ENCODE measurements at places on chromosomes 12 and 14. TPM values are rescaled to one million over a fixed set of nuclear protein-coding genes. Genes with fewer than 3 reads are reported as not detected.

The GNPTAB gene
- total RNA-seq, result 60.6 TPM

The DNAJC22 gene
- total RNA-seq, result not detected

The RD3L gene
- total RNA-seq, result 19.9 TPM

DNA sequence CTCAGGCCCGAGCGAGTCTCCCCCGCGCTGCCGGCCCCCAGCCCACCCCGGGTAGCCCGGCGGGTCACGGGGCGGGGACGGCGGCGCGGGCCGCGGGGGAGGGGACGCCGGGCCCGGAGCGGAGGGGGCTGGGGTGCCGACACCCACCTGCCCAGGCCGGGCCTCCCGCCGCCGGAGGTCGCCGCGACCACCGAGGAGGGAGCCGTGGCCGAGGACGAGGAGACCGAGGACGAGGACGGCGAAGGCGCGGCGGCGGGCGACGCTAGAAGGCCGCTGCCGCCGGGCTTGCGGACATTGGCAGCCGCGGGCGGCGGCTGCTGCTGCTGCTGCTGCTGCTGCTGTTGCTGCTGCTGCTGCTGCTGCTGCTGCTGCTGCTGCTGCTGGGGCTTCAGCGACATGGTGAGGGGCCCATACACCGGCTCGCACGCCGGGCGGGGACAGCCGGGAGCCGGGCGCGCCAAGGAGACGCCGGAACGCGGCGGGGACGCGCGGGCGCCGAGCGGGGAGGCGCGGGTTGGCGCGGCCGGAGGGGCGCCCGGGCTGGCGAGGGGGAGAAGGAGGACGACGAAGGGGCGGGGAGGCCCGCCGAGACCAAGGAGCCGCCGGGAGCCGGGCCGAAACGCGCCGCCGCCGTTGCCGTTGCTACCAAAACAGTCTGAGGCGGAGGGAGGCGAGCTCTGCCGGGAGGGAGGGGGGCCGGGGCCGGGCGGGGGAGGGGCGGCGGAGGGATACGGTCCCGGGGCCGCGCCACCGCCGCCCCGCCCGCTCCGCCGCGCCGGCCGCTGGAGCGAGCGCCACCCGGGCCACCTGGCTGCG lies at the start of gene ATXN2:
TSS of gene ATXN2 (minus strand) at position 679 of the 816 bp plus-strand sequence. CDS start at position 398, 281 bp downstream.
- H3K27me3 ChIP-seq, result no peaks in the 10 kb centered on the region
- peaks cover 43% of the 10 kb centered on the region for H3K4me1 ChIP-seq
- H3K36me3 ChIP-seq, result no peaks in the 10 kb centered on the region
- peak within 1 kb of the TSS; percentile 99 for H3K27ac ChIP-seq
- DNase-seq, result peak; percentile 68
- peak within 1 kb of the TSS; percentile 91 for H3K4me3 ChIP-seq

DNA sequence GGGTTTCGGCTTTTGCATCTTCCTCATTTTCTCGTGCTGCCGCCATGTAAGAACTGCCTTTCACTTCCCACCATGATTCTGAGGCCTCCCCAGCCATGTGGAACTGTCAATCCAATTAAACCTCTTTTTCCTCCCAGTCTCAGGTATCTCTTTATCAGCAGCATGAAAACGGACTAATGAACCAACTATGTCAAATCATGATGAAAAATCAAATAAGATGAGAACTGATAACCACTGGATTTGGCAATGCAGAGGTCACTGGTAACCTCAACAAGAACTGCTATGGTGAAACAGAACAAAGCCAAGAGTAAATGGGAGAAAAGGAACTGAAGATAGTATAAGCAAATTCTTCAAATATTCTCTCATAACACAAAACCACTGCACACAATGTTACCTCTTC lies 6.0 kb downstream of the EML5 start:
- H3K27me3 ChIP-seq, result no peaks in the 10 kb centered on the region
- no peaks in the 10 kb centered on the region for H3K36me3 ChIP-seq
- no peak overlapping the region for H3K4me3 ChIP-seq
- no peak for DNase-seq
- H3K27ac ChIP-seq, result no peak overlapping the region

DNA sequence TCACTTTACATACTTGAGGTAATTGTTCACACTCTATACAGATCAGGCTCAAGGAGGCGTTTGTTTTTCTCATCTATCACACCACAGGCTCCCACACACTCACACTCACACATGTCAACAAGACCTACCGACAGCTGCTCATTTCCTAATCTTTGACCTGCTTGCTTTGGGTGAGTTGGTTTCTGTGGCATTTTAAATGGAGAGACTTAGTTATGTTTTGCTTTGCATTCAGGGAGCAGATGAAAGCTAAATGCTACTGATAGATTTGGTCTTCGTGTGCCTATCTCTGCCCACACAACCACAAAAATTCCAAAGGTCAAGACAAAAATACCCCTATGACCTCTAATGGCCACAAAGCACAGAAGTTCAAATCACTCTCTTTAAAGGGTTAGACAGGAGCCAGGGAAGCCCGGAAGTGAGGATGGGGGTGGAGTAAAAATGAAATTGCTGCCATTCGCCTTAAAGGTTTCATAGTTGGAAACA lies 203.5 kb upstream of the G2E3 start:
- H3K27ac ChIP-seq, result no peak overlapping the region
- no peak for DNase-seq
- no peaks in the 10 kb centered on the region for H3K27me3 ChIP-seq
- no peak overlapping the region for H3K4me3 ChIP-seq
- H3K36me3 ChIP-seq, result no peaks in the 10 kb centered on the region

DNA sequence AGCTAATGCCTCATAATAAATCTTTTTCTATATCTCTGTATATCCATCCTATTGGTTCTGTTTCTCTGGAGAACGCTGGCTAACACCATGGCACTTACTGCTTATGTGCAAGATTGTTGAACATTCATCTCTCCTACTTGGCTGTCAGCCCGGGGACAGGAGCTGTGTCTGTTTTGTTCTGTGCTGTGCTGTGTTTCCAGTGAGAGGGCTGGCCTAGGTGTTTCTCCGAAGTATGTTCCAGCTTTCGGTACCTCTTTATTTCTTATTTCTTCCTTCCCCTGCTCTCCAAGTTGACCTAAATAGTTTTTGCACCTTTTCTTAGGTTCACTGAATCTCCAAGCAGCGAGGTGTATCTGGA lies 18.8 kb upstream of the NR4A1 start:
- peaks cover 5% of the 10 kb centered on the region for H3K27me3 ChIP-seq
- no peak for DNase-seq
- peaks cover 35% of the 10 kb centered on the region for H3K4me1 ChIP-seq

The B4GALNT3 gene
- total RNA-seq, result 39.9 TPM

DNA sequence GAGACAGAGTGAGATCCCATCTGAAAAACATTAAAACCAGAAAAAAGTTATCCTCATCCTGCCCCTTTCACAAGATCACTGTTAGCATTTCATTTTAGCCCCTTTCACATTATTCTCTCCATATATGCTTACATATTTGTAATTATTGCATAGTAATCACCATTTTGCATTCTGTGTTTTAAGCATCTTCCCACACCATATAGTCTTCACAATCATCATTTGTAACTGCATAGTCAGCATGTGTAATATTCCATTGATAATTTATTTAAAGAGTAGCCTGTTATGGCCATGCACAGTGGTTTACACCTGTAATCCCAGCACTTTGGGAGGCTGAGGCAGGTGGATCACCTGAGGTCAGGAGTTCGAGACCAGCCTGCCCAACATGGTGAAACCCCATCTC lies 11.8 kb downstream of the PAPLN start:
- DNase-seq, result no peak
- H3K27ac ChIP-seq, result no peak overlapping the region
- H3K4me1 ChIP-seq, result peaks cover 13% of the 10 kb centered on the region
- no peaks in the 10 kb centered on the region for H3K36me3 ChIP-seq
- no peak overlapping the region for H3K4me3 ChIP-seq

DNA sequence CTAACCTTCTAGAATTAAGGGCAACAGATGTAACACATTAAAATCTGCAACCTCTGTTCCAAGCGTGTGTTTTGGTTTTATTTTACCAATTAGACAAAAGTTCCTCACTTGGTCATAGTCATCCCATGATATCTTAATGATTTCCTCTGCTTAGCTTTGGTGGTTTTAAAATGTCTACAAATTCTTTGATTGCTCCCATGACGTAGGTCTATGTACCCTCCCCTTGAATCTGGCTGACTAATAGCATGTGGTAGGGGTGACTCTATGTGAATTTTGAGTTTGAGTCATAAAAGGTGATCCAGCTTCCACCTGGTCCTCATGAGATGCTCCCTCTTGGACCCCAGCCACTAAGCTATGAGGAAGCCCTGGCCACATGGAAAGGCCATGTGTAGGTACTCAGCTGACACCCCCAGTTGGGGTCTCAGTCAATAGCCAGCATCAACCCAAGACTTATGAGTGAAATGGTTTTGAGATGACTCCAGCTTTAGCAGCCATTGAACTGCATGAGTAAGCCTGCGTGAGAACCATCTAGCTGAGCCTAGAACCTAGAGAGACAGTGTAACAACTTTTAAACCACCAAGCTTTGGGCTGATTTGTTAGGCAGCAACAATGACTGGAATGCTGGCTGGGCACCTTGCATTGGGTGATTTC lies 247.1 kb downstream of the MSRB3 start:
- no peak overlapping the region for H3K27ac ChIP-seq
- DNase-seq, result no peak
- no peaks in the 10 kb centered on the region for H3K4me1 ChIP-seq
- no peaks in the 10 kb centered on the region for H3K27me3 ChIP-seq
- no peak overlapping the region for H3K4me3 ChIP-seq
- H3K36me3 ChIP-seq, result no peaks in the 10 kb centered on the region

DNA sequence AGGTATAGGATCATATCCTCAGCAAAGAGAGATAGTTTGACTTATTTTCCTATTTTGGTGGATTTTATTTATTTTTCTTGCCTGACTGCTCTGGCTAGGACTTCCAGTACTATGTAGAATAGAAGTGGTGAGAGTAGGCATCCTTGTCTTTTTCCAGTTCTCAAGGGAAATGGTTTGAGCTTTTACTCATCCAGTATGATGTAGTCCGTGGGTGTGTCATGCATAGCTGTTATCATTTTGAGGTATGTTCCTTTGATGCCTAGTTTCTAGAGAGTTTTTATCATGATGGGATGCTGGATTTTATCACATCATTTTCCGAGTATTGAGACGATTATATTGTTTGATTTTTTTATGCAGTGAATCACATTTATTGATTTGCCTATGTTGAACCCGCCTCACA lies 97.2 kb downstream of the MGAT4C start:
- no peaks in the 10 kb centered on the region for H3K27me3 ChIP-seq
- H3K4me1 ChIP-seq, result no peaks in the 10 kb centered on the region
- H3K36me3 ChIP-seq, result no peaks in the 10 kb centered on the region
- H3K4me3 ChIP-seq, result no peak overlapping the region

DNA sequence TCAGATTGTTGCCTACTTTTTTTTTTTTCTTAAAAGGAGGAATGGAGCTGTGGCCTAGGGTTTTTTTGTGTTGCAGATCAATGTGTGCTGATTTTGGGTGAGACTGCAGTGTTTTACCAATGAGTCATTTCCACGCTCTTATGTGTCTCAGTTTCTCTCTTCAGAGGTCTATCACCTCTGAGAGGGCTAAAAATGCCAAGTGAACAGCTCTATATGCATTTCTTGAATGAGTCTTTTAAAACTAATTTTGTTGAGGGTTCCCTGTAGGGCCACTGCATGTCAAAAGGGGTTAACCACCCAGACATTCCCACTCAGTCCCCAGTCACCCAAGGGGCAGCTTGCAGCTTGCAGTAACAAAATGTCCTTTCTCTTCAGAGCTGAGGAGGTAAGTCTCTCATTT lies 24.3 kb upstream of the GLIPR1L2 start:
- no peaks in the 10 kb centered on the region for H3K27me3 ChIP-seq
- H3K36me3 ChIP-seq, result no peaks in the 10 kb centered on the region
- no peak overlapping the region for H3K27ac ChIP-seq
- peaks cover 8% of the 10 kb centered on the region for H3K4me1 ChIP-seq
- no peak overlapping the region for H3K4me3 ChIP-seq

- H3K4me1 ChIP-seq, result no peaks in the 10 kb centered on the region
- no peak for DNase-seq
- H3K36me3 ChIP-seq, result no peaks in the 10 kb centered on the region
- H3K27ac ChIP-seq, result no peak overlapping the region
- no peaks in the 10 kb centered on the region for H3K27me3 ChIP-seq
Measured at GRCh38 chr14:84361476-84361875, 1168.5 kb upstream of the FLRT2 start.

The CLEC9A gene
- not detected for total RNA-seq

- no peak overlapping the region for H3K27ac ChIP-seq
- DNase-seq, result no peak
- H3K36me3 ChIP-seq, result no peaks in the 10 kb centered on the region
- H3K4me1 ChIP-seq, result peaks cover 4% of the 10 kb centered on the region
Measured at GRCh38 chr12:49529414-49529813, 9.4 kb upstream of the KCNH3 start.

The TAS2R14 gene
- 1.1 TPM for total RNA-seq

DNA sequence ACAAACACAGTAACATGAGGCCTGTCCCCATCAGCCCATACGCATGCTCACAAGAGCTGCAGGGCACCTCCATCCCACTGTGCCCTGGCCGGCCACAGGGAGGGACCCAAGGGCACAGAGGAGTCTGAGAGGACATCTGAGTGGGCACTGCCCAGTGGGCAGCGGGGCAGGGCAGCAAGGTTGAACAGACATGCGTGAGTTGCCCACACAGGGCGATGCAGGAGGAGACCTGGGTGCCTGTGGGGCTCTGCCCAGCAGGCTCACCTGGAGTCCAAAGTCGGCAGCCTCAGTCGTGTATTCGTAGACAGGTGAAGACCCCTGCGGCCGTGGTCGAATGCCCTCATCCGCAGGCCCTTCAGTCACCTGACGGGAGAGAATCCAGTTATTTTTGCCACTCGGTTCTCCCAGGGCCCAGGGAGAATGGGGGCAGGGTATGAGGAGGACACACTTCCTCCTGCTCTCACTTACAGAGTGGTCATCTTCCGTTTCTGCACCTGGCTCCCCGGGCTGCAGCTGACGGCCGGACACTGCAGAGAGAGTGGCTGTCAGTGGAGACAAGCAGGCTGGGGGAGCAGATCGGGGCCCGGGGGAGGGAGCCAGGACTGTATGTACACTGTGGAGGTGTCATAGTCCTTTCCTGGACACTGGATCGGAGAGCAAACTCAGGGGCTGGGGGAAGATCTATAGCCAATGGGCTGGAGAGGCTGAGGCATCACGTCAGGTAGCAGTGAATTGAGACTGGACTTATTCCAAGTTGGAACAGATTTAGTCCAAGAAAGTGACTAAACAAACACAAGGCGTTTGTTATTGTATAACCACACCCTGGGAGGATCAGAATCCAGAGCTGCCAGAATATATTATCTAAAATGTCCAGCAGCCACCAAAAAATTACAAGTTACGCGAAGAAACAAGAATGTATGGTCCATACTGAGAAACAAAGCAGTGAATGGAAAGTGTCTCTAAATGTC lies 20.7 kb downstream of the AHNAK2 start:
- no peak overlapping the region for H3K4me3 ChIP-seq
- peaks cover 6% of the 10 kb centered on the region for H3K27me3 ChIP-seq
- H3K27ac ChIP-seq, result no peak overlapping the region
- H3K4me1 ChIP-seq, result no peaks in the 10 kb centered on the region
- H3K36me3 ChIP-seq, result no peaks in the 10 kb centered on the region

The TMEM52B gene
- not detected for total RNA-seq

GRCh38 chr14:64707661-64708060 lies 3.4 kb downstream of the PLEKHG3 start:
- no peak for DNase-seq
- H3K36me3 ChIP-seq, result no peaks in the 10 kb centered on the region
- no peaks in the 10 kb centered on the region for H3K27me3 ChIP-seq
- H3K4me3 ChIP-seq, result peak overlapping the region; percentile 84
- H3K27ac ChIP-seq, result peak overlapping the region; percentile 78

GRCh38 chr12:95213119-95213518 lies 4.1 kb downstream of the FGD6 start:
- H3K36me3 ChIP-seq, result no peaks in the 10 kb centered on the region
- no peak for DNase-seq
- H3K4me3 ChIP-seq, result no peak overlapping the region
- H3K27me3 ChIP-seq, result no peaks in the 10 kb centered on the region
- H3K4me1 ChIP-seq, result peaks cover 9% of the 10 kb centered on the region

Data from heart right ventricle (tissue), 16 donors.